ENCODE measurements at places on chromosomes 2 and 18.

- DNase-seq, result no peak
Measured at GRCh38 chr2:161327582-161327981, 19.4 kb downstream of the PSMD14 start.

- no peak for DNase-seq
Measured at GRCh38 chr2:179965291-179966258, 41.5 kb downstream of the CWC22 start.

DNA sequence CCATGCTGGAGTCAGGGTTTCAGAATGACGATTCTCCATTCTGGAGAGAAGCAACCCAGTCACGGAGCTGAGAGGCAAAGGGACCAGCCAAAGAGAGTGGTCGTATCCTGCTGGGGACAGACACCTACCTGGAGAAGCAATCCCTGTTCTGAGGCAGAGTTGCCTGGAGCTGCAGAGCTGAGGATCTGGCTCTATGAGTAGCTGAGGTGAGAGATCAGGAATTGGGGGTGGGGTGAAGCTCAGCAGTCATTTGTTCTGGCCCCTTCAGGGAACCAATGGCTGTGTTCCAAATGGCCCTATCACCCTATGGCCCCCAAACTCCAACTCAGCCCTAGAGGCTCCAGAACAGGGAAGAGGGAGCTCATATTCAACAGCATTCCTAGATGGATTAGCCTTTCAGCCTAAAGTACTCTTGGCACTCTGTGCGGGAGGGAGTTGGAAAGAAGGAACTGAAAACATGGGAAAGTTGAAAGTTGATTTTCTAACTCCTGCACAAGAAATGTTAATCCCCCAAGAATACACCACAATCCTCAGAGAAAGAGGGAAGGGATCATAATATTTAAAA is 3.3 kb upstream of the ATRAID start:
- DNase-seq, result no peak

- no peak for DNase-seq
Measured at GRCh38 chr18:31120594-31120993, 18.4 kb upstream of the DSC2 start.

DNA sequence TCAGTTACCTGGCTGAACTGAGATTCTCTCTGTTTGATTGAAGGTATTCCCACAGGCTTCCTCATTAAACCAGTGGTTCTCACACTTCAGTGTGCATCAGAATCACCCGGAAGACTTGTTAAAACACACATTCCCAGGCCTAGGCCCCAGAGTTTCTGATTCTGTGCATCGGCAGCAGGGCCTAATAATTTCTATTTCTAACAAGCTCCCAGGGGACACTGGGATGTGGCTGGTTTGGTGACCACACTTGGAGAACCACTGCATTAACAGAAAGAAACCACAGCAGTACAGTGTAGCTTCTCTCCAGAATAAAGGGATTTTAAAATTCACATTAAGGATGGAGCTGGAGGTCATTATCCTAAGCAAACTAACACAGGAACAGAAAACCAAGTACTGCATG is 6.5 kb downstream of the MRO start:
- DNase-seq, result no peak

DNA sequence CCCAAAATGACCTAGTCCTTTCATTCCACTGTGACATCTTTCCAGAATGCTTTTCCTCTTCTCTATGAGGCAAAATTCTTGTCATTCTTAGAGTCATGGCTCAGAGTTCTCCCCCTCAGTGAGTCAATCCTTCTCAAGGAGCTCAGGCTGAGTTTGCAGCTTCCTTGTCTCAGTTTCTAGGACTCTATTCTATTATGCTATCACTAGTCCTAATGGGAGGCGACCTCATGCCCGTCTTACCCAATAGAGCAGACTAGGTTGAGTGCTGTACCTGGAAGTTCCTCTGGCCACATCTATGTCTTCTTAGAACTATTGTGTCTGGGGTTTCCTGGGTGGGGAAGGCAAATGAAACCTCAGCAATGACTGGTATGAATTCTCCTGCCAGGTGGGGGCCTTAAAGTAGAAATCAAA is 51.5 kb downstream of the HAUS1 start:
- no peak for DNase-seq

- no peak for DNase-seq
Measured at GRCh38 chr2:218079943-218080913, 11.2 kb downstream of the RUFY4 start.

DNA sequence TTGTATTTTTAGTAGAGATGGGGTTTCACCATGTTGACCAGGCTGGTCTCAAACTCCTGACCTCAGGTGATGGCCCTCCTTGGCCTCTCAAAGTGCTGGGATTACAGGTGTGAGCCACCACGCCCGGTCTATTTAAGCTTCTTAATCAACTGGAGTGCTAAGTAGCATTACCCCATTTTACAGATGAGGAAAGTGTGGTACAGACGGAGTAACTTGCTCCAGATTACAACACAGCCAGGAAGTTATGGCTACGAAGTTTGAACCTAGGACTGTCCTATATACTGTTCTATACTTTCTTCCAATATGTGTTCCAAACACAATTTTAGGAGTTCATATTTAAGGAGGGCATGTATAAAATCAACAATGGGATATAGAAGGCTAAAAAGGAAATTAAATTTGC is 197.7 kb downstream of the TGIF1 start:
- DNase-seq, result no peak

DNA sequence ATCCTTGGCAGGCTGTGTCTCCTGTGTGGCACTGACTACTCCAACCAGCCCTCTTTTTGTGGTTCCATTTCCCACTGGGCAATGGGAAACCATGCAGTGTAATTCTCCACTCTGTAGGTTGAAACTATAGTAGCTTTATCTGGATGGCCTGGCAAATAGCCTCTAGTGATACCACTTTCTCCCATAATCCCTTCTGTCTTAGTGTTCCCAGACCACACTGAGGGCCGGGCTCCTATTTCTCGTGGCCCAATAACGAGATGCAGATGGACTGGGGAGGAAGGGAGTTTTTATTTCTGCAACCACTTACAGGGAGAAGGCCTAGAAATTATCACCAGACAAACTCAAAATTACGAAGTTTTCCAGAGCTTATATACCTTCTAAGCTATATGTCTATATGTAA is 24.7 kb downstream of the SKA1 start:
- no peak for DNase-seq

DNA sequence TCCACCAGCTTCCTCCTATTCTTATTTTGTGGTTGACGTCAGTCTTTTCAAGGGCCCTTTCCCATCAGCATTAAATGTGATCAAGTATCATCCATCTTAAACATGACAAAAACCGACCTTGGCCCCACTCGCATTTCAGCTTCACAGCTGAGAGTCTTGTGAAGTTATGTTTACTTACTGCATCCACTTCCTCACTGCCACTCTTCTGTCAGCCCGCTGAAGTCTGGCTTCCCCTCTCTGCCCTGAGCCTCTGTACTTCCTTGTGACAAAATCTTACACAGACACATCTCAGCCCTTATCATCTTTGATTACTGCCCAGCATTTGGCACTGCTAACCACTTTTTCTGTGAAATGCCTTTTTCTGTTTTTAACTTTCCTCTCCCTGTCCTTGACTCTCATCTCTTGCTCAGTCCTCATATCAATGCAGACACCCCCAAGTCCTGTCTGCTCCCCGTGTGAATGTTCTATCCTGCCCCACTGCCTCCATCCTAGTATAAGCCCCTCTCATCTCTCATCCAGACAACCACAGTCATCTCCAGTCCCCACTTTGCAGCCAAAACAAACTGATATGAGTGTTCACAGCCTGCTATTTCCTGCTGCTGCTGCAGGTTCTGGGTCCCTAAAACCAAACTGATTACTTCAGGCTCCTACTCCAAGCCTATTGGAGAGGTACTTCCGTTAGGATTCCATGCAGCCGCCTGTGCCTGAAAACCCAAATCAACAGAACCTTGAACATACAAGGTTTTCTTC is 31.4 kb downstream of the FOSL2 start:
- no peak for DNase-seq

GRCh38 chr18:63016270-63016669 is 300.9 kb downstream of the PHLPP1 start:
- no peak for DNase-seq

- DNase-seq, result no peak
Measured at GRCh38 chr2:205390866-205391265, 291.4 kb upstream of the NRP2 start.

GRCh38 chr2:96927405-96928171 is 57.7 kb upstream of the SEMA4C start:
- no peak for DNase-seq

DNA sequence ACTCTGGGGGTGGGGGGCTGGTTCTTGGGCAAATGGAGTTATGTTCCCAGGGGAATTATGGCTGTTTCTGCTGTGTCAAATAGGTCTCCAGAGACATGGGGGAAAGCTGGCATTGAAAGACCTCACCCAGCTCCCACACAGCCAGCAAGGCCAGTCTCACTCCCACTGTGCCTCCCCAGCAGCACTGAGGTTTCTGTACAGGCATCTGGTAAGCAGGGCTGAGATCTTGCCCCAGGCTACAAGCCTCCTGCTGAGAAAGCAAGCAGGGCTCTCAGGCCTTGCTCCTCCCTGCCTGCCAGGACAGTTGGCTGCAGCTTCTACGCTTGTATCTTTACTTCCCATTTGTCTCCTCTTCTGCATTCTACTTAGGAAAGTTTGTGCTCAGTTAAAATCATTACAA is 50.5 kb upstream of the FHOD3 start:
- no peak for DNase-seq

GRCh38 chr2:20366672-20367116 is 16.1 kb upstream of the PUM2 start:
- DNase-seq, result no peak

GRCh38 chr2:143852759-143853158 is 667.2 kb downstream of the ZEB2 start:
- DNase-seq, result no peak

- no peak for DNase-seq
Measured at GRCh38 chr18:76894566-76895346, 72.4 kb downstream of the ZNF236 start.

DNA sequence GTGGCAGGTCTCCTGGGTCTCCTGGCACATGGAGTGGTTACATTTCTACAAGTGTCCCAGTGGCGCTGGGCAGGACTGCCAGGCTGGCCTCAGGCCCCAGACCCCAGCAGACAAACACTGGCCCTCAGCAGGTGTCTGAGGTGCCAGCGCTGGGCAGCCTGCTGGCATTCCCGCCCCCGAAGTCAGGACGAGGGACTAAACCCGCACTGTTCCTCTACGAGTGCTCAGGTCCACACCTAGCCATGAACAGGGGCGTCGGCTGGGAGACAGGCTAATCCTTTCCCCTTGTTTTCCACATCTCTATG is 12.8 kb downstream of the SNED1 start:
- DNase-seq, result peak; percentile 7

GRCh38 chr18:55403421-55403949 is 184.5 kb downstream of the TCF4 start:
- DNase-seq, result no peak

DNA sequence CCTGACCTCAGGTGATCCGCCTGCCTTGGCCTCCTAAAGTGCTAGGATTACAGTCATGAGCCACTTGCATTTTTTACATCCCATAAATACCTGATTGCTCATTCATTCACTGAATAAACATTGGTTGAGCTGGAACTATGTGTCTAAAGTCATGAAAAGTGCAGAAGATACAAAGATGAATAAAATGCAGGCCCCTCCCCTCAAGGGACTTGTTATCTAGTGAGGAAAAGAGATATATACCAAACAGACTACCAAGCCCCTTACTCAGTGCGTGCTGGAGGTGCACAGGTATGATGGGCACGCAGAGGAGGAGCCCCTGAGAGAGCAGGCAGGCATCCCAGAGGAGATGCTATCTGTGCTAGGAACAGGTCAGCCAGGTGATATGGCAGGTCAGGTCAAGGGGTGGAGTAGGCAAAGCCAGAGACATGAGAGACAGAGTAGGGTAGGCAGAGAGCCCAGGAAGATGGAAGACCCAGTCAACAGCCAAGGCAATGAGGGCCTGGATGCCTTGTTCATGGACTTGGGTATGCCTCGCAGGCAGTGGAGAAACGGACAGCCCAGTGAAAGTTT is 7.7 kb downstream of the FHL2 start:
- no peak for DNase-seq

DNA sequence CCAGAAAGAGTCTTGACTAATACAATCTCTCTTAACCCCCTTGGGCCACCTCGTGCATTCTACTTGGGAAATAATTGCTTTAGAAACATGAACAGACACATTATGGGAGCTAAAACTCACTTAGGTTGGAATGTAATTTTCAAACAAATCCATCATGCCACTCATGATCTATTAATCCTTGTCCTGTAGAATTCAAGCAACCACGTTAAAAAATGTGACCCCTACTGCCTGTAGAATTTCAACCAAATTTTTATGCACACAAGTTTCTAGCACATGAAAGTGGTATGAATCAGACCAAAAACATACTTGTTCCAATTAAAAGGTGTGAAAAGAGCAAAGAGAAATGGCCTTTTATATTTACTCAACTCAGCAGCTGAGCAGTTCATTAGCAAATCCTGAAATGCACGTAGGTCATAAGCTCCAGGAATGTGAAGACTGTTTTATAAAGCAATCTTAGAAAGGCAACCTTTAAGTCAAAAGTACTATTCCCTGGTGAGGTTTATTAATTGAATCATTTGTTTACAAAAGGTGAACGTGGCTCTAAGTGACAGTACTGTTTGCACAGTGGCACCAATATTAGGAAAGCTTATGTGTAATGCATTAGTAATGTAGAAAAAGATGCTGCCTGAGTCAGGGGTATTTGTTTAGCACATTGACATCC is 459.4 kb upstream of the UBE2E3 start:
- no peak for DNase-seq

DNA sequence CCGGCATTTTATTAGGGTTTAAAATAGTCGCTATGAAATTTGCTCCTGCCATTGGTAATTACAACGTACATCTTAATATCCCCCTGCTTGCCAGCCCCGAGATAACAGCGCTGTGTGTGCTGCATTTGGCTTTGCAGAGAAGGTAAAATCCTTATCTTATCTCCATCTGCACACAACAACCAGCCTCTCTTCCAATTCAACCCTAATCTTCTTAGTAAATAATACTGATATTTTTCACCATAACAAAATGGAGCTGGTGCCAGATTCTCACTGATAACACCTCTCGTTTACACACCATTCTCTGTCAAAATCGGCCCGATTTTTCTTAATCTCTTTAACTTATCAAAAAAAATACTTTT is 61.4 kb upstream of the SIX3 start:
- no peak for DNase-seq

DNA sequence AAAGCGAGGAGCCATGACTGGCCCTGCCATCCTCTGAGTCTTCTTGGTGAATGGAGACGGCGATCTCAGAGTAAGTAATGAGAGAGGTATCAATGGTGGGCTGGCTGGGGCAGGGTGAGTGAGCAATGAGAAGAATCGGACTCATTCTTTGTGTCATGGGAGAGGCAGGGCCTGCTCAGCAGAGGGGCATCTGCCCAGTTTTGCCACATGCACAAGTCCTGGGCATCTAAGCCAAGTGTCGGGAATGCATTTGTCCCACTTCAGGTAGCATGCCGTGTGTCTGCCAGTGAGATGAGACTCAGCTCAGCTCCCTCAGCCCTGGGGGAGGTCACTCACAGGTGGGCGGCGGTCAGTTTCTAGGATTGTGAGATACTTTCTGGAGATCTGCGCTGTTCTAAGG is 791.0 kb upstream of the RAB6C start:
- DNase-seq, result no peak

- DNase-seq, result no peak
Measured at GRCh38 chr18:51135364-51135763, 62.1 kb downstream of the MEX3C start.

GRCh38 chr2:42931146-42931817 is 138.9 kb upstream of the HAAO start:
- no peak for DNase-seq

GRCh38 chr2:120474486-120474885 is 128.6 kb downstream of the INHBB start:
- no peak for DNase-seq

- no peak for DNase-seq
Measured at GRCh38 chr2:226694149-226694548, 105.5 kb downstream of the IRS1 start.
